ENCODE measurements at places on chromosomes 3 and 15.

DNA sequence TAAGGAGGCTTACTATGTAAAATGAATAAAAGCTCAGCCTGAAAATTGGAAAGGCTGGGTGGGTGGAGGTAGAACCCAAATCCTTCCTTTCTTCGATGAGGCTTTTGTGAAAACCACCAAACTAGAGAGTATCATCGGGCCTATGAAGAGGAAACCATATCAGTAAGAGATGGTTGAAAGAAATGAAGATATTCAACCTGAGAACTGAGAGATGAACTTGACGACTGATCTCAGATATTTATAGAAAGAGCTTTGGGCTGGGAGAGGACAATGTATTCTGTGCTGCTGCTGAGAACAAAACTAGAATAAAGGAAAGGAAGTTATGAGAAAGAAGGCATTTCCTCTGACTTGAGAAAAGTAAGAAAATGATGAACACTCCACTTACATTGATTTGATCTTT is 236.6 kb downstream of the KCNH8 start:
- no peak for DNase-seq

GRCh38 chr15:25136119-25136518 is 181.3 kb downstream of the SNRPN start:
- DNase-seq = no peak

- no peak for DNase-seq
These were observed 172.9 kb upstream of the BCL6 start for GRCh38 chr3:187918081-187918644.

DNA sequence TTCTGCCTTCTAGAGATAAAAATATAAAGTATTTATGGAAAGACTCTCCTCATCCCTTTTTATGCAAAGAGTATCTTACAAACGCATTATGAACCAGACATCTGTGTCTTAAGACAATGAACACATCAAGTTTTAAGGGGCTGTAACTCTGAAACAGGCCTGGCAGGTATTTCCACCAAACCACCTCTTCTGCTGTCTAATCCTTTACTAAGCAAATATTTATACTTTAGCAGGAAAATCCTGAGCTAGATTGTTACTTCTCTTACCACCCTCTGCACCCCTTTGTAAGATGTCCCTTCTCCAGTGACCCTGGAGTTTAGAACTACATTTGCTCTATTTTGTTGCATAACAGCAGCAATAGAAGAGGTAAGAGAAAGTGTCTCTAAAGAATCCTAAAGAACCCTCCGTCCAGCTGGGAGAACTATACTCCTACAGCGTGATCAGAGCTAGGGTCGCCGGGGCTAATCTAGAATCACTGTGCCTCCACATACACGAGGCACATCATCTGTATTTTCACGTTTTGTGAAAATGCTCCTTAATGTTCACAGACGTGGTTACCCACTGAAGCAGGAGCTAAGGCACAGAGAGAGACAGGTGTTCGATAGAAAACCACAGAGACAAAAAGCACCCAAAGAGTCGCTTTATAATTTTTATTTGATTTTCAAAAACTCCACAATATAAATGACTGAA is 129.6 kb downstream of the FOXP1 start:
- DNase-seq = no peak

DNA sequence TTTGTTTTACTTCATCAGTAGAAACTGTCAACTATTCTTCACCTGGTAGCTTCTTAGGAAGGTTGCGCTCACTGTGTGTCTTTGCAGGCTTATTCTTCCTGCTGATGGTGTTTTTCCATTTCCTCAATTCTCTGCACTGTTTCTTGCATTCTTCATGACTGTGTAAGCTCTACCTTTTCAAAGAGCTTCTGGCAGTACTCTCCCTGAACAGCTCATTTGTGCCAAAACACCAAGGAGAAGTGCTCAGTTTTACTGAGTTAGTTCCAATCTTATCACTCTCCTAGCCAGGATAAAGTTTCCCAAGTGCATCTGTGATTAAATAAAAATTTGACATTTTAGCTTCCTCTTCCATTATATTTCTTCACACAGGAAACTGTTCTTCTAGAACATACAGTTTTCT is 339.8 kb downstream of the EPHA3 start:
- DNase-seq = no peak

- no peak for DNase-seq
These were observed 45.4 kb downstream of the IGF2BP2 start for GRCh38 chr3:185779461-185779860.

GRCh38 chr3:180563406-180563805 is 38.6 kb upstream of the TTC14 start:
- DNase-seq = no peak

- no peak for DNase-seq
These were observed 195.8 kb downstream of the FHIT start for GRCh38 chr3:61055447-61055846.

Measured in stimulated activated naive CD8-positive, alpha-beta T cell treated with anti-CD3 and anti-CD28 coated beads, Interleukin-15, Interleukin-2, amounts not matched to agents 100 U/mL and 50 U/mL, for 24 hours (primary cell).